ENCODE measurements at places on chromosomes 4 and X.
A peak's percentile ranks its signal among the peaks of the same experiment; 100 is the strongest.

GRCh38 chr4:140213749-140214148 lies 59.8 kb upstream of the MAML3 start:
- no peak for DNase-seq

- peak; percentile 56 for DNase-seq
Observed at GRCh38 chrX:136251041-136251991, at the start of gene MAP7D3. TSS of gene MAP7D3 (minus strand) at chrX:136251400. CDS start at chrX:136251358, 42 bp downstream.

DNA sequence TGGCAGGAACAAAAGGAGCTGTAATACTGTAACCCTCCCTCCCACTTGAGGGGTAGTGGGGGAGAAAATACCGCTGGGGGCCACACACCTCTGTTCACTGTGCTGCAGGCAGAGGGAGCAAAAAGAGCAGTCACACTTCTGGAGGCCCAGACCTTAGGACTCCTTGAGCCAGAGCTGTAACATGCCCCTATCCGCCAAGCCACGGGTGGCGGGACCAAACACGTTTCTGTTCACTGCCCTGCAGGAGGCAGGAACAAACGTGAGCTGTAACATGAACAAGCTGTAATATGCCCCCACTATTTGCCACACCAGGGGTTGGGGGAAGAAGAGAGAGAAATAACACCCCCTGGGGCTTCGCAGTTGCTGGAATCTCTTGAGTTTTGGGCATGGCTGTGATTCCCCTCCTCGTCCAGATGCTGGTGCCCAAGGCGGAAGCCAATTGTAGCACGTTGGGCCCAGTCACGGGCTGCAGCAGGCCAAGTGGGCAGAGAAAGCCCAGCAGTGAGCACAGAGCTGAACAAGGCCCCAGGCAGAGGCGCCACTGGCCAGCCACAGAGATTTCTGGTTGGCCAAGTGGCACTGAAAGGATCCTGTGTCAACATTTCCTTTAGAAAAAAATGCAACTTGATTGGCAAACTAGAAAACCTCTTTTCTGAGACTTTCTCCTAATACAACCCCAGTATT lies 509.7 kb downstream of the INPP4B start:
- no peak for DNase-seq

GRCh38 chr4:30943356-30943755 lies 223.2 kb downstream of the PCDH7 start:
- no peak for DNase-seq

- DNase-seq = no peak
Observed at GRCh38 chr4:140102421-140102820, 51.6 kb downstream of the MAML3 start.

GRCh38 chr4:23333556-23333945 lies 556.3 kb downstream of the PPARGC1A start:
- no peak for DNase-seq

- no peak for DNase-seq
Observed at GRCh38 chr4:189177130-189177529, 763.5 kb upstream of the FRG1 start.

DNA sequence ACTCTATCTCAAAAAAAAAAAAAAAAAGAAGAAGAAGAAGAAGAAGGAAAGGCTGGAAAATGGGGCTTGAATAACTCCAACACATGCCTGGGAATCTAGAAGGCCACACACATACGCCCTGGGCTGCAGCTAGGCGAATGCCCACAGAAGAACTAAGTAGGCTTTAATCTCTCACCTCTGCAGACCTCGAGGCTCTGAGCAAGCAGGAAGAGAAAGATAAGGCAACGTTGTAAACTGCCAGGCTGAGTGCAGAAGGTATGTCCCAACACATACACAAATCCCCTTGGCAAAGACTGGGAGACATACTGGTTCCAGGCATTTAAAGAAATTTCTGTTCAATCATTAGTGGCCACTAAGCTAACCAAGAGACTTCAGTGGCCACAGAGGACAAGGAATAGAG lies 18.4 kb downstream of the SLC38A5 start:
- DNase-seq = no peak

GRCh38 chrX:136619899-136620505 lies 28.0 kb upstream of the CD40LG start:
- DNase-seq = no peak

DNA sequence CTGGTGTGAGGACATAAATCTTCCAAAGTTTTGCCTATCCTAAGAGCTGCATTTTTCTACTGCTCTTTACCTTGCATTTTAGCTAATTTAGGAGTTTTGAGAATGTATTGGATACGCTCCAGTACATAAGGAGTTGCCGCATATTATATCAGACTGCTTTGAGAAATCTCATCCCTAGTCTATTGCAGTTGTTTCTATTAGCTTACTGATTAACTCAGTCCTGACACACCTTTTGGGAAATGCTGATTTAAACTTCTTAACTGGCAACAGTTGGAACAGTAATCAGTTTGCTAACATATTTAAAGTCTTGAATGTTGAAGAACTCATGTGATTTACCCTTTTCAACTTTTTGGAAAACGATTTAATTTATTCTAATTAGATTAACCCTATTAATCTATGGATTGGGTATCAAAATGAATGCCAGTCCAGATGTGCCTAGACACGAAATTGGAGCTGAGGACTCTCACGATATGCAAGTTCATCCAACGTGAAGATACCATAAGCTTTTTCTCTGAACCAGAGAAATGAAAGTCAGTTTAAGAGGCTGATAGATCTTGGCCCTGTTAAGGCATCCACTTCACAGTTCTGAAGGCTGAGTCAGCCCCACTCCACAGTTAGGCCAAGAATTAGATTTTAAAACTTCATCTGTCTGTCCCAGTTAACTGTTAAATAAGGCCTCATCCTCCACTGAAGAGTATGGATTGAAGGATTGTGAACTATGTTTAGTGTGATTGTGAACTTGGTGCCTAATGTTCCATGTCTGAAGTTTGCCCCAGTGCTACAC lies 90.0 kb downstream of the MAOA start:
- DNase-seq = no peak

DNA sequence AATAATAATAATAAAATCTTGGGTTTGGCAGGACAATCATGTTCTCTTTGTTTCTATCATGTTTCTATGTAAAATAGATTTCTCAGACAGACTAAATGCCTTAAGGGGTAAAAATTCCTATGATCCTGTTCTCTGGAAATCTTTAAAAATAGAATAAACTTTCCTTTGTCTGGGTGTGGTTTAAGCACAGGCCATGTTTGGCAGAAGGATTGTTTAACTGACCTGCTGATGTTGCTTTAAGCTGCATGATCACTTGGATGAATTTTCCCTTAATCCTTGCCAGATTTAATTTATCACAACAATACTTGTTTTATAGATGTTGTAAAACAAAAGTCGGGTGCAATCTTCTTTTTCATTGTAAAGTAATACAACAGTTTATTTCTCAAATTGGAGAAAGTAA lies 341.7 kb upstream of the FAT1 start:
- peak; percentile 5 for DNase-seq

GRCh38 chrX:42017971-42018370 lies 94.6 kb upstream of the CASK start:
- DNase-seq = no peak

DNA sequence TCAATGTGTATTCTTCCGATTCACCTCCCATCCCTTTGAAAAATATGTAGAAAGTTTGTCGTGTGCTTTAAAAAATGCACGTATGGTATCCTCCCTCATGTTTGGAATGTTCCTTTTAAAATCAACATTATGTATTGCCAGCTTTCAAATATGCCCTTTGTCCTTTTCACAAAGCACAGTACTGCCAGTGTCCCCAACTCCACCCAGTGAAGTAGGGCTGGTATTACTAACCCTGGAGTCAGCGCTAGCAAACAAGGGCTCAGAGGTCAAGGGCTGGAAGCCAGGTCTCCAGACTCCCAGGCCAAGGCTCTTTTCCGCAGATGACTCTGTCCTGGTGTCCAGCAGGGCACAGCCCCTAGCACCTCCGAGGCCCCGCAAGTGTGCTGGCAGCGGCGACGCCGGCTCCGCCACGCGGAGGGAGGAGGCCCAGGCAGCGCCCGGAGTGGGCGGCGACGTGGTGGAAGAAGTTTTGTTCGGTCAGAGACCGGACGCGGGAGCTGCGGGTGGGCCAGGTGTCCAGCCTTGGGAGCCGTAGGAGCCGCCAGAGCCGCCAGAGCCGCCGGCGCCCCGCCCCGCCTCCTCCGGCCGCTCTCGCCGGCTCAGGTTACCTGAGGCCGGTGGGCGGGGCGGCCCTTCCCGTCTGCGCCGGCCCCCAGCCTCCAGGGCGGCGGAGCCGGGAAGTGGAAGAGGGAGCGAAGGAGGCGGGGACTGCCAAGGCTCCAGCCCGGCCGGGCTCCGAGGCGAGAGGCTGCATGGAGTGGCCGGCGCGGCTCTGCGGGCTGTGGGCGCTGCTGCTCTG lies at the start of gene IL13RA1:
Gene IL13RA1 (plus strand): TSS at position 720 of the 799 bp plus-strand sequence. CDS start 33 bp downstream, at position 753.
- peak; percentile 85 for DNase-seq

DNA sequence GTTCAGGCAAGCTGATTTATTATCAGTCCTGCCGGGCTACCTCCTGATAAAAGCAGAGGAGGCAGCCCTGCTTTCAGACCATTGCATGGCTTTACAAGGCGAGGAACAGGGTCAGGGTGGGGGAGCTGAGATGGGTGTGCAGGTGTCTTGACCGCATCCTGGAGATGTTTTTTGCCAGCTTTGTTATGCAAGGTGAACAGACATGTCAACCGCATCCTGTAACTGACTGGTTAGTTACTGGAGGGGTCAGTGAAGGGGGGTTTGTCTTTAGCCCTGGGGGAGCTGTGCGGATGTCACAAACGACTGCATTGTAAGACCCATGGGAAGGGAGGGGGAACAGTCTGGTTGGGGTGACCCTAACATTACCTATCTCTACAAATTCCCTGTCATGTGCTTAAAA lies 10.0 kb downstream of the ADAM29 start:
- DNase-seq = no peak

GRCh38 chr4:159137176-159137575 lies 34.3 kb downstream of the RAPGEF2 start:
- DNase-seq = no peak

DNA sequence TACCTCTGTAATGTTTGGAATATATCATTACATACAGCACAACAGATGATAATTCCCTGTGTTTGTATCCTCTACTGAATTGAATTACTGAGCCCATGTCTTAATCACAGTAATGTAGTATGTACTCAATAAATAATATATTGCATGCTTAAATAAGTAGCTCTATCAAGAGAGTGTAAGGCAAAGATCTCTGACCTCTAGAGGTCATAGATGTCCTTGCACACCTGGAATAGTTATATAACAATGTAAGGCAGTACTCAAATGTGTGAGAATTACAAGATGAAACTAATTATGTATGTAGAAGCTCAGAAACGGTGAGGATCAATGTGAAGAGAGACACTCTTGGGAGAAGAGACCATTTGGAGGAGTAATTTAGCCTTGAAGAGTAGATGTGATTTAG lies 14.3 kb upstream of the GCNA start:
- DNase-seq = no peak

DNA sequence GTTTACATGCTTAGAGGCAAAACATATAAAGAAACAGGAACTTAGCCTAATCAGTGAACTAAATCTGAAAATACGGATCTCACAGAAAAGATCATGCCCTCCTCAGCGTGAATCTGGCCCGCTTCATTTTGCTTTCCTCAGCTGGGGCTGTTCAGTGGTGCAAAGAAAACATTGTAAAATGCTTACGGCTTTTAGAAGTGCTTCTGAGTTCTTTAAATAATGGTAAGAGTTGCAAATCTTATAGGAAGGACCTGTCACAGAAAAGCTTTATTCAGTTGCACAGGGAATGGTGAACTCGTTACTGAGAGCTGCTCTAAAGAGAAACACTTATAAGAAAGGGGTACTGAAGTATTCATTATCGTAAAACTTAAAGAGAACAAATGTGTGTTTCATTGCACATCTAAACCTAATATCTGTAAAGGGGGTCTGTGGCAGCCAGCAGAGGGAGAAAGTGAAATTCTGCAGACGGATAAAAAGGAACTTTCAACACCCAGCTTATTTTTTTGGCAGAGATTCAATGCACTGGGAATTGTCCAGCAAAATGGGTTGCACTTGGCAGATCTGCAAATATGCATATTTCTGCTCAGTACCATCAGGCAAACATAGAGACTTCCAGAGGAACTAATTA lies 139.2 kb upstream of the ANK2 start:
- peak; percentile 92 for DNase-seq

DNA sequence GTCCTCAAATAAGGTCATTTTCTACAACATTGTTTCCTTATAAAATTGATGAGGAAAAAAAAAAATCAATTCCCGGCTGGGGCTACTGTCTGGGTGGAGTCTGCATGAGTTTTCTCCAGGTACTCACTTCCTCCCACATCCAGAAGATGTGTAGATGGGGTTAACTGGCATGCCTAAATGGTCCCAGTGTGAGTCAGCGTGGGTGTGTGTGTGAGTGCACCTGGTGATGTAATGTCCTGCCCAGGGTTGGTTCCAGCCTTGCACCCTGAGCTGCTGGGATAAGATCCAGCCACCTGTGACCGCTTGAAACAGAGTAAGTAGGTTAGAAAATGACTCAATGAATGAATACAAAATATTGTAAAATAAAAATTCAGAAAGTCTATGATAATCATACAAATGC lies 11.1 kb downstream of the USP26 start:
- DNase-seq = no peak

GRCh38 chrX:68983004-68983857 lies 154.4 kb downstream of the EFNB1 start:
- DNase-seq = no peak

DNA sequence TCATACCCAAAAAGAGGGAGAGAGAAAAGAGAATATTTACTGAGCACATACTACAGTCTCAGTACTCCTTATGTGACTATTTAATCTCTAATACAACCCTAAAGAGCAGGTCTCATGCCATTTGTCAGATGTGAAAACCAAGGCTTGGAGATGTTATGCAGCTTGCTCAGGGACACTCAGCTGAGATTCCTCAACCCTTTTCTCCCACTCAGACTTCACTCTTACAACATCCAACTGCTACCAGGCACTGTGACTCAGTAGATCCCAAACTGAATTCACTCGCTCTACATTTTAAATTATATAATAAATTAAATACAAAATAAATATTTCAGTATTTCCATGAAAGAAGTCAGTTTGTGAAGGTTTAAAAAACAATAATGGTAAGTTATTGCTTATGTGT lies 53.7 kb downstream of the TSPAN5 start:
- DNase-seq = no peak

- DNase-seq = no peak
Observed at GRCh38 chr4:84378356-84378755, 120.7 kb downstream of the NKX6-1 start.

DNA sequence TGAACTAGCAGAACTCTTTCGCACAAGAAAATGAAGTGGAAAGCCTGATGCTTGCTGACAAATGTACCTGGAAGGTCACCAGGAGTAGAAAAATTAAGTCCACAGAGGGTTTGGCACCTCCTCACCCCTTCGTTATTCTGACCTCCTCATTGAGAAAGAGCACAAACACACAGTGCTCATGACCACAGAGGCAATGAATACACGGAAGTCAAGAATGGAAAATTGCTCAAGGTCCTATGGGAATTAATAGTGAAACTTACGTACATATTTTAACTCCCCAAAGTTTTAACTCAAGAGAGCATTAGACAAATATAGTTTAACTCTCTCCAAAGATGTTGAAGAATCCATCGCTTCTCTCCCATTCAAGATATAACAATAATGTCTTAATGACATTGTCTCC lies 83.6 kb upstream of the CAMK2D start:
- DNase-seq = no peak

- DNase-seq = no peak
Observed at GRCh38 chrX:149145845-149146285, 359.2 kb downstream of the IDS start.
